T-helper 2 cell (primary cell): ENCODE measurements at places on chromosomes 11 and 22.

DNA sequence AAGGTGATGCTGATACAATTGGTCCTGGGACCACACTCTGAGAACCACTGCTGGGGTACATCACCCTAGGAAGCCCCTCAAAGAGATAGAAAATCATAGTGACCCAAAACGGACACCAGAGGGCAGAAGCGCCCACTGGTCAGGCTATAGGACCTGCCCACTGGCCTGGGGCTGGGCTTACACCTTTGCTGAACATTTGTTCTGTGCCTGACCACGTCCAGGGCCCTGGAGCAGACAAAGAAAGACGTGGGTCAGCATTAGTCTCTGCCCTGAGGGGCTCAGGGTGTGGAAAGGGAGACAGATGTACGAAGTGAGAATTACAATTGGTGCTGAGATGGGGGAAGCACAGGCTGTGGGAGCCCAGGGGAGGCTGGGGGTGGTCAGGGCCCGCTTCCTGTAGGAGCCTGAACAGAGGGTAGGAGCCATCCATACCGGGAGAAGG, 14.4 kb upstream of the SERPINH1 start:
- DNase-seq = no peak

DNA sequence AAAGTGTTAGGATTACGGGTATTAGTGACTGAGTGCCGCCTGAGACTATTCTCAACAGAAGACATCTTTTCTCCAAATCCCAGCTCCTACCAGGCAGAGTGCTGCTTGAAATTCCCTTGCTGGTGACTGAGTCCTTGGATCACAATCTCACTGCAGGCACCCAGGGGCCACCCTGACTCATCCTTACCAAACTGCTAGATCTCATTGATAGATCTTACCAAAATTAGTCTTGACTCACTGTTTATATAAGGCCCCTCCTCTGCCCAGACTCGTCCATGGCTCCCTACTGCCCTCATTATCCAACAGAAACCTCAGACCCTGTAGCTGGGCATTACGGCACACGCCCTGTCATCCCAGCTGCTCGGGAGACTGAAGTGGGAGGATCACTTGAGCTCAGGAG, 14.7 kb downstream of the TBC1D10A start:
- no peak for DNase-seq

DNA sequence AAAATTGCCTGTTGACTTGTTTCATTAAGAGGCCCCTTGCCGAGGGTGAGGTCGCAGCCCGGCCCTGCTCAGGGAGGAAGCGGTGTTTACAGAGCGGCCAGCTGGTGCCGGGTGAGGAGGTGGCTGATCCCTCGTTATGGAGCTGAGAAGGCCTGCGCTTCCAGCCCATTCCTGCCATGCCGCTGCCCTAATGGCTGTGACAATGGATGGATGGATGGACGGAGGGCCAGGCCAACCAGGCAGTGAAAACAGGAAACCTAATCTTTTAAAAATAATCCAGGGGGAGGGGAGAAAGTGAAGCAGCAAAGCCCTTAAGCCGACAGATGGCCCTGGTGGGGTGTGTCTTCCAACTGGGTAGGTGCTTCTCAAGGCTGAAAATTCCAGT, 38.5 kb downstream of the BCR start:
- no peak for DNase-seq

DNA sequence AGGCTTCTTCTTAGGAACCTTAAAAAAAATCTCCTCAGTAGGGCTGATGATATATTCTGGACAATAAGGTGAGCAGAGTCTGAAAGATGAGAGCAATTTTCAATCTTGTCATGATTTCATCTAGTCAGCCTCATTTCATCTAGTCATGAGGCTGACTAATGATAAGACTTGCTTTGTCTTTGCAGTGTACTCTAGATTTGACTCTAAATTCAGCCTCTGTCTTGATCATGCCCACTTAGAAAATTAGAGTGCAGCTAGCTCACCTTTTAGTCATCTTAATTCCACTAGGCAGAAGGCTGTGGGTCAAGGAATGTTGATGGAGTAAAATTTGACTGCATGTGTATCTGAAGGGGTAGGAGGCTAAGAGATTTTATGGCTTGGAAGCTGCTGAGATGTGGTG, 5.5 kb downstream of the EHF start:
- DNase-seq = no peak

DNA sequence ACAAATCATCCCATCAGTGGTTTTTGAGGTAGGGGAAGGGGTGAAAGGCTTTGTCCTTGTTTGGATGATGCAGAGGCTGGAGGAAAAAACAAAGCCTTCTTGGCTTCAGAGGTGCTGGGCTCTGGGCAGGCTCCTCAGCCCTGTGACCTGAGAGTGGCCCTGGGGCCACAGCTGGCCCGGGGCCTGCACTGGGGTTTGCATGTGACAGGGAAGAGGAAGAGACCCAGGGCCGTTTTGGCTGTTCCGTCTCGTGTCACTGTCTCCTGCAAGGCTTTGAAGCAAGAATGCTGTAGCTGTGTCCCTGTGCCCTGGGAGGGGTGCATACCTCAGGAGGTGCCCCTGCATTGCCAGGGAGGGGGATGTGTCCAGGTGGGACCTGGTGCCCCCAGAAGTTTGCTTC, 12.6 kb downstream of the ARHGAP8 start:
- DNase-seq = no peak

GRCh38 chr11:72735495-72736027, 16.6 kb downstream of the ARAP1 start:
- no peak for DNase-seq

DNA sequence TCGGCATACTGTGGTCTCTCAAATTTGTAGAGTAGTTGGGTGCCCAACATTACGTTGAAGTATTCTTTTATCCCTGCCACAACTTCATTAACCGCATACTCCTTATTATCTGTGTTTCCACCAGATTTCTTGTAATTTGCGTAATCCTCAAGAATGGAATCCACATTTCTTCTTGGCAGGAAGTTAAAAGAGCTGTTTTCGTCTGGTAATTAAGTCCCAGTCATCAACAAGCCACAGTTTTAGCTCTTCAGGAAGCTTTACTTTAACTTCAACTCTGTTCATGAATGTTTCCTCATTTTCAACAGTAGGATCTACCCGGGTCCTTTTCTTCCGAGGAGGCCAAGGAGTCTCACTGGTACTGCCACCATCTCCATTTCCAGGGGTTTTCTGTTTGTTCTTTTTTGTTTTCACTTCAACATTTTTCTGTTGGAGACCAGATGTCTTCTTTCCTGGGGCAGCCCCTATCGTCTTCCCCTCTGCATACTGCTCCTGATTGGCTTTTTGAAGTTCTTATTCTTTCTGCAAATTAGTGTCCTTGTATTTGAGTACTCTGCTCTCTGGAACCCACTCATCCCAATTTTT, 30.3 kb downstream of the PDE3B start:
- no peak for DNase-seq

- no peak for DNase-seq
These were observed 19.4 kb upstream of the TSKU start for GRCh38 chr11:76763573-76764346.

- no peak for DNase-seq
These were observed 185.4 kb downstream of the AASDHPPT start for GRCh38 chr11:106262852-106263251.

DNA sequence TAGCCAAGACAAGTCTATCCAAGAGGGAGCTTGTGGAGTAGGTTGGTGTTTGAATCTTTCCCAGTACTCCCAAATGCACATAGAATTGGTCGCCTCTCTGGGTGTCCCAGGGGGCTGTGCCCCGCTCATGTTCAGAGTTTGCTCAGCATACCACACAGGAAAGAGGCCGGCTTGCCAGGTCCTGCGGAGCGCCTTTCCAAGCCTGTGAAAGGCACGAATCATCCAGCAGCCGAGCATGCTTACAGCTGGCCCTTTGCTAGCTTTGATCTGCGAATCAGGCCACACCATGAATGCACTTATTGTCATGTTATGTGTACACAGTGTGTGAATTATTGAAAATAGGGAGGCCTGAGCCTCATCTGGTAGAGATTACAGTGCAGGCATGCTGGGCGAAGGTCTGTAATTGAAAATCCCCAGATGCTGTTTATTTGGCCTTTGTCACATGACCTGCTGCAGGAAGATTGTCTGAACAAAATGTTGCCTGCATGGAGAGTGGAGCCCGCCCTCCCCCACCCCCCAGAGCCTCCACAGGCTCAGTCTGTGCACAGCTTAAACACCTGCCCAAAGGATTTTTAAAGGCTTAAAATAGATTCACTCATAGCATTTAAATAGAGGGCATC, 163.3 kb upstream of the RASSF10 start:
- no peak for DNase-seq

- DNase-seq = no peak
These were observed 38.6 kb upstream of the PDE2A start for GRCh38 chr11:72712841-72713240.

DNA sequence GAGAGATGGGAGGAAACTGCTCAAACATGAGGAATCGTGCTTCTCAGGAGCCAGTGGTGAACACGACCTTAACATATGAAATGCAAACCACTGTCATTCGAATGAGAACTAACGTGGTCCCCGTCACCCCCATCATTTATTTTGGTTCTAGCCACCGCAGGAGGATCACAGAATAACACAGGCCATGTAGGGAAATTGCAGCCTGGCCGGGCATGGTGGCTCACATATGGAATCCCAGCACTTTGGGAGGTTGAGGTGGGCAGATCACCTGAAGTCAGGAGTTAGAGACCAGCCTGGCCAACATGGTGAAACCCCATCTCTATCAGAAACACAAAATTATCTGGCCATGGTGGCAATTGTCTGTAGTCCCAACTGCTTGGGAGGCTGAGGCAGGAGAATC, 27.1 kb downstream of the KRTAP5-5 start:
- DNase-seq = no peak

- no peak for DNase-seq
These were observed 309.1 kb downstream of the SWAP70 start for GRCh38 chr11:9972989-9973388.

GRCh38 chr11:380095-380480, 10.8 kb downstream of the B4GALNT4 start:
- DNase-seq = no peak

GRCh38 chr11:8381871-8382396, 118.3 kb upstream of the LMO1 start:
- DNase-seq = no peak

GRCh38 chr11:110629594-110629993, 82.6 kb downstream of the ARHGAP20 start:
- no peak for DNase-seq

GRCh38 chr11:115745610-115746512, 241.6 kb upstream of the CADM1 start:
- no peak for DNase-seq

GRCh38 chr11:102853956-102854355, 10.5 kb upstream of the MMP3 start:
- no peak for DNase-seq

- DNase-seq = no peak
These were observed 107.4 kb downstream of the RASSF10 start for GRCh38 chr11:13116491-13116890.

DNA sequence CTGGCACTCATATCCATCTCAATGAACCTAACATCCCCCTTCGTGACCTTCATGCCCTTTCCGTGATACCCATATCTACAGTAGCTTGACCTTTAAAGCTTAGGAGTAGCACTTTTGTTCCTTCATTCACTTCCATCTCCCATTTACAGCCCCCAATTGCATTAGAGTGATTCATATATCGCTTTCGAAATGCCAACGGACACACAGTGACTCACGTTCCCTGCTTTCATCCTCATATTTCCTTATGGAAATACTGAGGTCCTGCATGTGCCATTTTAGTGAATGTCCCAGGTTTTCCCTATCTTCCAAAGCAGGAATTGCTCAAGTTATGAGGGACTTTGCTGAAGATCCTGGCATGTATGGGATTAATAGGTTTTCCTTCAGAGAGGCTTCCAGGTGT, 44.3 kb upstream of the CEP126 start:
- no peak for DNase-seq

DNA sequence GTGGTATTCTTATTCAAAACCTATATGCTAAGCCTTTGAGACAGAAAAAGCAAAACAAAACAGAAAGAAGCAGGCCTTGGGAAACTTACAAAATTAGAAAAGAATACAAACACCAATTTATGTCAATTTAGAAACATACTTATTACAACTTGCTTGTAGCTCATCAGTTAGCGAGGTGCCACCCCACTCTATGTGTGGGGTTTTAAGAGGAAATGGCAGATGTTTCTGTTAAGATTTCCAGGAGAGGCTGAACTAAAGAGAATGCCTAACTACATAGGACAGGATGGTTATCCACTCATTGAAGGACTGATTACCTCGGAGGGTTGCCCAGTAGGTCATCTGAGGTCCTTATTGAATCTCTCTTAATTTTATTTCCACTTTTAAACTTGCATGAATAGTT, 302.0 kb downstream of the ETS1 start:
- no peak for DNase-seq

- peak; percentile 18 for DNase-seq
These were observed 698 bp downstream of the PAK1 start for GRCh38 chr11:77472991-77473800.

GRCh38 chr11:121249039-121249663, 43.4 kb upstream of the SC5D start:
- DNase-seq = peak; percentile 19

GRCh38 chr22:26910845-26911244, 253.5 kb downstream of the MIAT start:
- no peak for DNase-seq

- no peak for DNase-seq
These were observed 45.4 kb upstream of the AMOTL1 start for GRCh38 chr11:94722735-94723134.

DNA sequence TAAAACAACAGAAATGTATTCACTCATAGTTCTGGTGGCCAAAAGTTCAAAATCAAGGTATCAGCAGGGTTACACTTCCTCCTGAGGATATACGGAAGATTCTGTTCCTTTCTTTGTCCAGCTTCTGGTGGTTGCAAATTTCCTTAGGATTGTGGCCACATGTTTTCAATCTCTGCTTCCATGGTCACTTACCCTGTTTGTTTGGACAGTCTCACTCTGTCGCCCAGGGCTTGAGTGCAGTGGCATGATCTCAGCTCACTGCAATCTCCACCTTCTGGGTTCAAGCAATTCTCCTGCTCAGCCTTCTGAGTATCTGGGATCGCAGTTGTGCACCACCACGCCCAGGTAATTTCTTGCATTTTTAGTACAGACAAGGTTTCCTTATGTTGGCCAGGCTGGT, 534.3 kb downstream of the KCNA4 start:
- no peak for DNase-seq

DNA sequence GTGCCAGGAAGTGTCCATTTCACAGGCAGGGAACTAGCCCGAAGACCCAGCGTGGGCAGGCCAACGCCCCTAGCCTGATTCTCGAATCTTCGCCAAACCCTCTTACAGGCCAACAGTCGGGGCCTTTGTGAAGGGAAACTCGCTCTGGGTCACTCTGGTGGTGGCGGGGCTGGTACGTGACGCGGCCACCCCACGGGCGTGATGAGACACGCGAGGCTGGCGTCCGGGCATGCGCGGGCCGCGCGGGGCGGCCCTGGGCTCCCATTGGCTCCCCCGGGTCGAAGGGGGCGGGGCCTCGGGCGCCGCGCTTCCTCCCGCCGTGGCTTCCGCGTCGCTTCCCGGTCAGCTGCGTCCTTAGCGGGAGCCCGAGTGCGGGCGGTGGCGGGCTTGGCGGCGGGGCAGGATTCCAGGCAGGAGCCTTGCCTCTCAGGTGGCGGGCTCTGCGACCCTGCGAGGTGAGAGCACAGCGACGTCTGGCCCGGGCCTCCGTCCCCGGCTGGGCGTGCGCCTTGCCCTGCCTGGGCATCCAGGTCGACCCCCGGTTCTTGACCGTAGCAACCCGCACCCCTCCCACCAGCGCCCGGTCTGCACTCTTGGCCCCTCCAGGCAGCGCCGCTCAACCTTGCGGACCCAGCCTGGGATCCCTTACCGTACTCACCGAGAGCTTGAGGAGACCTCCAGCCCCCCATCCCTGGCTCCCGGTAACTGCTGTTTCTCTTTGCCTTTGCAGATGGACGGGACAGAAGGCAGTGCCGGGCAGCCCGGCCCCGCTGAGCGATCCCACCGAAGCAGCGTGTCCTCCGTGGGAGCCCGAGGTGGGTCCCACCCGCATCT, at the start of gene FRMD8:
Gene FRMD8 (plus strand): TSS at position 331 of the 834 bp plus-strand sequence. CDS start 400 bp downstream, at position 731.
- DNase-seq = peak; percentile 87

- no peak for DNase-seq
These were observed 2.1 kb upstream of the KIAA0930 start for GRCh38 chr22:45242778-45243191.
